ENCODE measurements at places on chromosomes 1 and 21.

- no peak for DNase-seq
Observed at GRCh38 chr1:6588893-6589520, 9.2 kb downstream of the ZBTB48 start.

- peak; percentile 69 for DNase-seq
Observed at GRCh38 chr1:220527279-220527907, 543 bp upstream of the MARK1 start.

DNA sequence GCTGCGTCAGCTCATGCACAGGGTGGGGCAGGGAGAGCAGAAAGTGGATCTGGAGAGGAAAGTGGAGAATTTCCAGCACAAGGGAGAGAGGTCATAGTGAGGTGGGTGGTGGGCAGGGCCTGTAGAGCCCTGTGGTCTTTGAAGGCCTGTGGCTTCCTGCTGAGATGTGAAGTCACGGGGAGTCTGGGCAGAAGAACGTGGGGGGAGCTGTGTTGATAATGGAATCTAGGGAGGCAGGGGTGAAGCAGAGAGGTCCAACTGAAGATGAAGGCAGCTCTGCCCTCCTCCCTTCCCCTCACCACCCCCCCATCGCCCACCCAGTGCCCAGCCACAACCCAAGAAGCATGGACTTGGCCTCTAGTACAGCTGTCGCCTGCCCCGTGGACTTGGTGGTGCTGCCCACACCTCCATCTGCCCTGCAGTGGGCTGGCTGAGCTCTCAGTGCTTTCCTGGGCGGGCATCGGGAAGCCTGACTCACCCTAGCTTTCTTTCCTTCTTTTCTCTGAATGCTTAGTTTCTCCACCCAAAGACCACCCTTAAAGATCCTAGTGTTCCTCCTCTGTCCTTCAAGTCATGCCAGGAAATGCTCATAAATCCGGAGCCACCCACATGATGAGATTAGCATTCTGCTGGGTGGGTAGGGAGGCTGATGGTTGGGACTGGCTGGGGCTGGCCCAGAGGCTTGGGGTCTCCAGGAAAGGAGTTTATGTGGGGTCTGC is 186.1 kb downstream of the TRABD2B start:
- no peak for DNase-seq

DNA sequence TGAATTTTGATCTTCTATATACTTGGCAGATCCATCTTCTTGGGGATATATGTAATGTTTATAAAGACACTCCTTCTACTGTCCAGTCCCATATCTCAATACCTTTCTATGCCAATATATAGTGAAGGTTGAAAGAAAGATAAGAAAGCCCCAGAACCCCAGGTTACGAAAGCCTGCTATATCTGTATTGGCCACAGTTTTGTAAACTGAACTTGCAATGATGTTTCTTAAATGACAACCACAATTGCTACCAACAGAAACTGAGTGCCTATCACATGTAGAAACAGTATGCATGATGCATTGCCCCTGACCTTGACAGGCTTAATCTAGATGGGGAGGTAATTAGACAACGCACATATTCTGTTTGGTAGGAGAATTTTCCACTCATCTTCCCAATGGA is 7.8 kb upstream of the RIMKLA start:
- DNase-seq = no peak

GRCh38 chr1:90826024-90826423 is 108.9 kb upstream of the BARHL2 start:
- no peak for DNase-seq

DNA sequence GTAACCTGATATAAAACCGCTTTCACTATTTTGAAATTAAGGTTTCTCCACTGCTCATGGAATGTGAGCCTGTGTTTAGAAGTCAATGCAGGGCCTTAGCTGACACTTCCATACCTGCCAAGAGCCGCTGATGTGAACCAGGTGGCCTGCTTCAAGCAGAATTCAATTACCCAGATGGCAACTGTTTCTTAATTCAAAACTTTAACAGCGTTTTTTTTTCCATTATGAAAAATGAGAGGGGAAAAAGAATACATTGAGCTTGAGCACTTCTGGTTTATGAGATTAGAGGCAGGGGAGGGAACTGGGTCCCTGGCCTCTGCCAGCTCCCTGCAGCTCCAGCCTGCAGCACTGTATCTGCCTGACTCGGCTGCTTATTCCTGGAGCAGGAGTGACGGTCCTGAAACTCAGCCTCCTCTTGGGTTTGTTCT is 7.7 kb upstream of the ATP1A1 start:
- no peak for DNase-seq

GRCh38 chr1:111804776-111805175 is 49.1 kb downstream of the DDX20 start:
- peak; percentile 74 for DNase-seq

- no peak for DNase-seq
Observed at GRCh38 chr1:156823210-156823790, 6.7 kb upstream of the SH2D2A start.

GRCh38 chr1:92754000-92754718 is 30.7 kb downstream of the EVI5 start:
- no peak for DNase-seq
